ENCODE measurements at places on chromosomes 16 and 17. TPM values are rescaled to one million over a fixed set of nuclear protein-coding genes. Genes with fewer than 3 reads are reported as not detected.

GRCh38 chr16:58121132-58121531 lies 8.0 kb downstream of the CFAP20 start:
- no peak for DNase-seq

- DNase-seq = no peak
These were observed 23.5 kb downstream of the EFTUD2 start for GRCh38 chr17:44875761-44876160.

DNA sequence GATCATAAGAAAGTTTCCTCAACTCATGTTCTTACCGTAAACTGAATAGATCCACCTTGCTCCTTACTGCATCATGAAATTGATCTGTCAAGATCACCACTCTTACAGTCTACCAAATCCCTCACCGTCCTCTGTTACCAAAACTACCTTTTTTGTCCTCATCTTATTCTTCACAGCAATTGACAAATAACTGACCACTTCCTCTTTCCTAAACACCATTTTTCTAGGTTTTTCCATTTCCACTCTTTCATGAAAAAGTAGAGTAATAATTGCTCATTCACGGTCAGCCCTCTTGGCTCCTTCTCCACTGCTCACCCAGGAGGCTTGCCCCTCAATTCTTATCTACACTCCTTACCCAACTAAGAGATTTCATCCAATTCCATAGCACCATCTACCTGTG lies 44.9 kb downstream of the ABCA5 start:
- no peak for DNase-seq

GRCh38 chr17:66301864-66302741 lies at the start of gene PRKCA:
PRKCA (plus strand) TSS chr17:66302613.
- peak; percentile 81 for DNase-seq

Gene INCA1
- 2.0 TPM for total RNA-seq

Gene SIAH1
- 13.4 TPM for total RNA-seq

Measured in heart right ventricle (tissue), 16 donors.